NCI-H1417 treated with DMSO at 0.1 percent for 48 hours (cell line): ENCODE measurements at places on chromosomes 11 and 22.

GRCh38 chr11:87722756-87723565, 452.3 kb downstream of the RAB38 start:
- DNase-seq = no peak

DNA sequence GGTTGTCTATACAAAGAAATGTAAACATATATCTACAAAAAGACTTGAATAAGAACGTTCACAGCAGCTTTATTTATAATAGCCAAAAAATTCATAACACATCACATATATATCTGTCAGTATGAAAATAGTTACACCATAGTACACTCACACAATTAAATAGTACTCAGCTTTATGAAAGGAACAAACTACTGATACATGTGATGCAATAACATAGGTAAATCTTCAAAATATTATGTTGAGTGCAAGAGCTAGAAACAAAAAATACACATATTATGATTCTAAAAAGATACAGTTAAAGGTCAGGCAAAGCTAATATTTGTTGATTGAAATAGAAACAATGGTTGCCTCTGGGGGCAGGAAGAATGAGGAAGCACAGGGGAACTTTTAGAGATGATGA, 6.6 kb downstream of the MRGPRX2 start:
- no peak for DNase-seq

GRCh38 chr22:50540381-50540780, 5.3 kb upstream of the KLHDC7B start:
- no peak for DNase-seq

- no peak for DNase-seq
These were observed 90.4 kb downstream of the CWC15 start for GRCh38 chr11:94882931-94883330.

- DNase-seq = no peak
These were observed 234.4 kb downstream of the KCNA4 start for GRCh38 chr11:29782447-29782846.

- no peak for DNase-seq
These were observed 745 bp upstream of the ZBTB44 start for GRCh38 chr11:130315354-130315970.

DNA sequence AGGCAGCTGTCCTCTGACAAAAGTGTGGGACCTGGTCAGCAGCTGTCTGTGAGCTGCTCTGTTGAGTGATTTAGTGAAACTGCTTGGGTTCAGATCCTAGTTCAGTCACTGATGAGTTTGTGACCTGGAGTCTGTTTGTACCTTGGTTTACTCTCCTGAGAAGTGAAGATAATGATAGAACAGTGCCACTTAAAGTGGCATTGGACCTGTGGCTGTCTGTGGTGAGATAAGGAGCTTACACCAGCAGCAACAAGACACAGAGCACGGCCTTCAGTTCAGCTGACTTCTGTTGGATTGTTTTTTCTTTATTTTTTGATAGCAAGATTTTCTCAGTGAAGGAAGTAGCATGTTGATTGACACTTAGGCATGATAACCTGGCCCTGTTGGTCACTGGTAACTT, 46.2 kb upstream of the CTTN start:
- no peak for DNase-seq
